ENCODE measurements at places on chromosomes 2 and 18.

DNA sequence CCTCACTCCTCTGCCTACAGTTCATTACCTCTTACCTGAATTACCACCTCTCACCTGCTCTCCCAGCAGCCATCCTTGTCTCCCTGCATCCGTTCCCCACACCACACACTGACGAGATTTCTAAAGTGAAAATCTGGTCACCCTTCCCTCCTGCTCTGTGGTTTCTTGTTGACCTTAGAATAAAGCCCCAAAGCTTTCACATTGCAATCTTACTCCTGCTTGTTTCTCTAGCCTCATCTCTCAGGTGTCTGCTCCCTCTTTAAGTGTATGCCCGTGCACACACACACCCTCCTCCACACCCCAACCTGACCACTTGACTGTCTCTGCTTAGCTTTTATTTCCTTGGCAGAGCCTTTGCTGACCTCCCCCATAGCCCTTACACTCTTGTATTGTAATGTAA is 122.0 kb upstream of the SKOR2 start:
- DNase-seq = no peak

- no peak for DNase-seq
These were observed 40.7 kb upstream of the KLF11 start for GRCh38 chr2:10002681-10003080.

- DNase-seq = no peak
These were observed 1095.7 kb upstream of the ZEB2 start for GRCh38 chr2:145615626-145616025.

GRCh38 chr18:58541789-58542425 is 87.0 kb downstream of the ALPK2 start:
- no peak for DNase-seq
